ENCODE measurements at places on chromosomes 1 and 21. TPM values are rescaled to one million over a fixed set of nuclear protein-coding genes. Genes with fewer than 3 reads are reported as not detected.

The FGR gene
- total RNA-seq = not detected

The RAB3B gene
- 0.43 TPM for total RNA-seq

The CYP4A22 gene
- not detected for total RNA-seq

The SPRR2E gene
- total RNA-seq = not detected

The CFHR5 gene
- not detected for total RNA-seq

The KISS1 gene
- not detected for total RNA-seq

The DMRTA2 gene
- total RNA-seq = 1.5 TPM

The WDR4 gene
- 7.1 TPM for total RNA-seq

The NOC2L gene
- 78.4 TPM for total RNA-seq

The TFF3 gene
- total RNA-seq = not detected

The HSF2BP gene
- total RNA-seq = 3.9 TPM

The OR14A16 gene
- total RNA-seq = not detected

The OR2L5 gene
- not detected for total RNA-seq

The ITLN2 gene
- total RNA-seq = not detected

The CLCNKB gene
- total RNA-seq = not detected

The PTGFR gene
- 0.12 TPM for total RNA-seq

The TMPRSS2 gene
- 0.10 TPM for total RNA-seq

The OR10Z1 gene
- total RNA-seq = not detected

The ASCL5 gene
- not detected for total RNA-seq

The SPRR2B gene
- total RNA-seq = not detected

The PLEKHN1 gene
- 1.2 TPM for total RNA-seq

The TRIM67 gene
- total RNA-seq = not detected

The GJB3 gene
- total RNA-seq = not detected

The TEX38 gene
- total RNA-seq = not detected

The GJC2 gene
- total RNA-seq = 0.06 TPM

The PRAMEF27 gene
- not detected for total RNA-seq

The CHI3L2 gene
- not detected for total RNA-seq

The APCS gene
- total RNA-seq = not detected

The CD1E gene
- not detected for total RNA-seq

The NUCKS1 gene
- 195 TPM for total RNA-seq

The GNAT2 gene
- not detected for total RNA-seq

The CDCA8 gene
- total RNA-seq = 28.5 TPM

The PSRC1 gene
- total RNA-seq = 39.4 TPM

The ZFP69B gene
- 5.2 TPM for total RNA-seq

The HTR6 gene
- total RNA-seq = not detected

The TNFAIP8L2 gene
- not detected for total RNA-seq

The FOXD3 gene
- total RNA-seq = 0.06 TPM

The PLA2G4A gene
- total RNA-seq = 24.2 TPM

The MANEAL gene
- total RNA-seq = 10.4 TPM

The ZNF648 gene
- 0.06 TPM for total RNA-seq

The FMO5 gene
- total RNA-seq = 0.37 TPM

The AXDND1 gene
- not detected for total RNA-seq

The OR14A2 gene
- total RNA-seq = not detected

The FCGR1A gene
- not detected for total RNA-seq

The LDLRAP1 gene
- total RNA-seq = 12.5 TPM

The ZNF496 gene
- 14.3 TPM for total RNA-seq

The RAB7B gene
- 3.8 TPM for total RNA-seq

The AVPR1B gene
- not detected for total RNA-seq

The ZMYM4 gene
- 14.4 TPM for total RNA-seq

The CMPK1 gene
- total RNA-seq = 137 TPM

The FMO3 gene
- total RNA-seq = 0.35 TPM

The CRYAA gene
- not detected for total RNA-seq

The ATAD3C gene
- not detected for total RNA-seq

Data from H4 (cell line).